Activated naive CD8-positive, alpha-beta T cell treated with anti-CD3 and anti-CD28 coated beads, Interleukin-2, amount 50 U/mL, for 24 hours (primary cell): ENCODE measurements at places on chromosomes 6 and 20.

GRCh38 chr6:115071962-115072361, 729.1 kb upstream of the HS3ST5 start:
- DNase-seq: no peak

- DNase-seq: no peak
Measured at GRCh38 chr6:49915035-49915434, 48.7 kb upstream of the CRISP1 start.

DNA sequence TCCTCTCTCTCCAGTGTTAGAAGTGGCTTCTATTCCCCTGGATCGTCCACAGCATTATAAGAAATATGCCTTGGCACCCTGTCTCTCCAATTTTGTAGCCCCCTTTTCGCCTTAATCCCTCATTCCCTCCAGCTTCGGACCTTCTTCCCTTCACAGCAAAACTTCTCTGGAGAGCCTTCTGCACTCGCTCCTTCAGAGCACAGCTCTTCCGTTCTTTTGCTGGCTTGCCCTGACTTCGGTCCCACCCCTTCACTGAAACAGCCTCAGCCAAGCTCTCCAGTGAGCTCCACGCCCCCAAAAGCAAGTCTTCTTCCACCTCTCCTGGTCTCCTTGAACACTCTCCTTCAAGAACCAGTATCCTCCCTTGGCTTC, 134.7 kb upstream of the RNF24 start:
- DNase-seq: no peak

DNA sequence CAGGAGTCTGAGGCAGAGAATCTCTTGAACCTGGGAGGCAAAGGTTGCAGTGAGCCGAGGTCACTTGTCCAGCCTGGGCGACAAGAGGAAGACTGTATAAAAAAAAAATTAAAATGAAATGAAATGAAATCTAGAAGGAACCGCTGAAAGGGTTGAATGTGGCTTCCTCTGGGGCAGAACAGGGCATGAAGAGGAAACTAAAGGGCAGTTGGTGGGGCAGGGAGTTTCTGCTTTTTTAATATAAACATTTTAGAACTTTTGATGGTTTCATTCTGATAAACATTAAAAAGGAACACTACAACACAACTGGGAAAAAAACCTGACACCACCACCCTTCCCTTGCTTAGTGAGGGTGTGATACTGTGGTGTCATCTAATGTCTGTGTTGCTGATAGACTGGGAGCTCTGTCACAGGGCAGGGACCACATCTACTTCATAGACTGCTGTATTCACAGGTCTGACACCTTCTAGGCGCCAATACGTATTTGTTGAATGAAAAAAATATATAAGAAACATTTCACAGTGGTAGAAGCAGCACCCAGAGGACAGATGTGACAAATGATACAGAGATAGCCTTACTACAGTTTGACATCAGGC, 128.9 kb downstream of the ADAT2 start:
- DNase-seq: no peak
